Activated CD8-positive, alpha-beta memory T cell treated with anti-CD3 and anti-CD28 coated beads for 48 hours (primary cell): ENCODE measurements at places on chromosomes 16 and 17.

GRCh38 chr17:18261146-18261515 lies 669 bp downstream of the MIEF2 start:
- DNase-seq = no peak

- no peak for DNase-seq
Observed at GRCh38 chr17:82602986-82603710, 45.1 kb downstream of the WDR45B start.

DNA sequence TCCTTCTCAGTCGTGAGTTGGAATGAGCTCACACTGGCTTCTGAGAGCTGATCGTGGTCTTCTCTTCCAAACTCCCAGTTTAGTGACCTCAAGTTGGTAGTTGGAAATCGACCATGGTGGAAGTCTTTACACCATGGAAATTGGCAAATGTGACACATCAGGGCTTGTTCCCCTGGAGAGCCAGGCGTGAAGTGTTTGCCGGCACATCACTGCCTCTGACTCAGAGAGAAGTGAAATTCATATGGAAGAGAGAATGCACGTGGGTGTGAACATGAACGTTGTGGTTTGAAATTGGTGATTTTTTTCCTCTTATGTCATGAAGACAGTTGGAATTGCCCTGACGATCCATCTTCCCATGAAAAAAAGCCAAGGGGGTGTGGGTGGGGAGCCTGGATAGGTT lies 47.4 kb downstream of the AXIN2 start:
- DNase-seq = no peak

DNA sequence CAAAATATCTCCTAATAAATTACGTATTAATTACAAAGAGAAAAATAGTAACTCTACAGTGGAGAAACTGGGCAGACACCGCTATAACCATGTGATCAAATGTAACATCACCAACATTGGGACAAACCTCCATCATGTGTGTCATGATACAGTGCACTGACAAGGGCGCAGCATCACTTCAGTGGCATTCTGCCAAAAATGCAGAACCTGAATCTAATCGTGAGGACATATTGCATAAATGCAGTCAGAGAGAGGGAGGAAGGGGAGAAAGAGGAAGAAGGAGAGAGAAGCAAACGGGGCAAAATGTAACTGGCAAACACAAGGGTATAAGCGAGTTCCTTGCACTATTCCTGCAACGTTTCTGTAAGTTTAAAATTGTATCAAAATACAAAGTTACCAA lies 74.2 kb upstream of the MARCHF10 start:
- no peak for DNase-seq

DNA sequence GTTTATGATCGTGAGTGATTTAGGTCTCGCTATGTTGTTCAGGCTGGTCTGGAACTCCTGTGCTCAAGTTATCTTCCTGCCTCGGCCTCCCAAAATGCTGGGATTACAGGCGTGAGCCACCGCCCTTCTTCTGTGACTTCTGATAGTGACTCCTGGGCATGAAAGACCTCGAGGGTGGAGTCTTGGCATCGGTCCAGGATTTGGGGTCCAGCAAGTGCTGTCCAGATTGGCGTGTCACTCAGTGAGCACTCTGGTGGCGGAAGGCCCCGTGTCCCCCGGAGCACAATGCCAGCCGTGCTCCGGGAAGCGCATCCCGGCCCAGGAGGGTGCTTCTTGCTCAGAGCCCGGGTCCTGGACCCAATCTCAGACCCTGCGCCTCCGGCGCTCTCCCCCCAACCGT lies 6.8 kb downstream of the OR1F1 start:
- DNase-seq = no peak

- no peak for DNase-seq
Observed at GRCh38 chr16:64531401-64531800, 590.5 kb downstream of the CDH11 start.

DNA sequence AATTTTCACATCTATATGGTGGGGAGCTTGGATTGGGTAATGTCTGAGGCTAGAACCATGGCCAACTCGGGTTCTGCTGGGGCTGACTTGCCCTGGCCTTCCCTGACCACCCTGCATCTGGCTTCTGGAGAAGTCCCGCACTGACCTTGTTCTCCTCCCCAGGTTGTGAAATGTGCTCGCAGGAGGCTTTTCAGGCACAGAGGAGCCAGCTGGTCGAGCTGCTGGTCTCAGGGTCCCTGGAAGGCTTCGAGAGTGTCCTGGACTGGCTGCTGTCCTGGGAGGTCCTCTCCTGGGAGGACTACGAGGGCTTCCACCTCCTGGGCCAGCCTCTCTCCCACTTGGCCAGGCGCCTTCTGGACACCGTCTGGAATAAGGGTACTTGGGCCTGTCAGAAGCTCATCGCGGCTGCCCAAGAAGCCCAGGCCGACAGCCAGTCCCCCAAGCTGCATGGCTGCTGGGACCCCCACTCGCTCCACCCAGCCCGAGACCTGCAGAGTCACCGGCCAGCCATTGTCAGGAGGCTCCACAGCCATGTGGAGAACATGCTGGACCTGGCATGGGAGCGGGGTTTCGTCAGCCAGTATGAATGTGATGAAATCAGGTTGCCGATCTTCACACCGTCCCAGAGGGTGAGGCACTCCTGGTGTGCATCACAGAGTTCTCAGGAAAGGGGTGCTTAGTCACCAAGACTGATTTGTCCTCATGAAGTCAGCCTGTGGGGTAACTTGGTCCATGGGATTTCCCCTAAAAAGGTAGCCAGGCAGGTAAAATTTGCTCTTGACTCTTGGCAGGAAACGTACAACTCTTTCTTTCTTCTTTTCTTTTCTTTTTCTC lies 6.1 kb downstream of the NOD2 start:
- no peak for DNase-seq

DNA sequence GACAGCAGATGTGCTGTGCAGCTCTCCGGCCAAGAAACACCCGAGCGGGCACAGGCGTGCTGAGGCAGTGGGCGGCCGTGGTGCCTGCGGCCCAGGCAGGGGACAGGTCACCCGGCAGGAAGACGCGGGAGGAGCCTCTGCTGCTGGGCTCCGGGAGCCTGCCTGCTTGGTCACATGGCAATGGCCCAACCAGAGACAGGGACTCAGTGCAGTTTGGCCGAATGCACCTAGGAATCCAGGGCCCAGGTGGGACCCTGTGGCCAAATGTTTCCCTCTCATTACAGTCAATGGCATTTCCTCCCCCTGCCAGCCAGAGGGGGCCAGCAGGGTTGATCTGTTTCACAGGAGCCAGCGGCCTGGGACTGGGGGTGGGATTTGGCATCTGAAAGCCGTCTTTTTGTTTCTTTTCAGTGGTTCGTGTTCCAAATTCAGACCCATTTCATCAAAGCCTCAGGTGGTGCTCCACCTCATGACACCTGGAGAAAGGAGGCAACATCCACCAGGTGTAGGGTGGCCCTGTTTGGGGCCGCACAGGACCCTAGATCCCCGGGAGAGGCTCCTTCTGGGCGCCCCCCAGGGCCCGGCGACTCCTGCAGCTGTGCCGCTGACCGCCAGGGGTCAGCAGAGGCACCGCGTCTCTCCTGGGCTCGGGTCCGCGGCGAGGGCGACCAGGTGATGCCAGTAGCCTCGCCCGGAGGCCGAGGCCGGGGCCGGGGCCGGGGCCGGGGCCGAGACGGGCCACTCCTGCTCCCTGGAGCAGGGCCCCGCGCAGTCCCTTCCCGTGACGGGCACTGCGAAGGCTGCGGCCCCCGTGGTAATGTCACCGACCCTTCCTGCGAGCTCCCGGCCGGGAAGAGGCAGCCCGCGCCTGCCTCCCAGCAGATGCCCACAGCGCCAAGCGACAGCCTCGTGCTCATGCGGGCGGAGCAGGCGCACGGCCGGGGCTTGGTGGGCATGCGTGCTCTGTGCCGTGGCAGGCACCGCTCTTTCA lies 118.5 kb downstream of the C16orf78 start:
- peak; percentile 16 for DNase-seq

- peak; percentile 71 for DNase-seq
Observed at GRCh38 chr17:35244341-35245195, 1.7 kb downstream of the SLFN5 start.

- no peak for DNase-seq
Observed at GRCh38 chr17:45650561-45650960, 133.6 kb upstream of the CRHR1 start.

DNA sequence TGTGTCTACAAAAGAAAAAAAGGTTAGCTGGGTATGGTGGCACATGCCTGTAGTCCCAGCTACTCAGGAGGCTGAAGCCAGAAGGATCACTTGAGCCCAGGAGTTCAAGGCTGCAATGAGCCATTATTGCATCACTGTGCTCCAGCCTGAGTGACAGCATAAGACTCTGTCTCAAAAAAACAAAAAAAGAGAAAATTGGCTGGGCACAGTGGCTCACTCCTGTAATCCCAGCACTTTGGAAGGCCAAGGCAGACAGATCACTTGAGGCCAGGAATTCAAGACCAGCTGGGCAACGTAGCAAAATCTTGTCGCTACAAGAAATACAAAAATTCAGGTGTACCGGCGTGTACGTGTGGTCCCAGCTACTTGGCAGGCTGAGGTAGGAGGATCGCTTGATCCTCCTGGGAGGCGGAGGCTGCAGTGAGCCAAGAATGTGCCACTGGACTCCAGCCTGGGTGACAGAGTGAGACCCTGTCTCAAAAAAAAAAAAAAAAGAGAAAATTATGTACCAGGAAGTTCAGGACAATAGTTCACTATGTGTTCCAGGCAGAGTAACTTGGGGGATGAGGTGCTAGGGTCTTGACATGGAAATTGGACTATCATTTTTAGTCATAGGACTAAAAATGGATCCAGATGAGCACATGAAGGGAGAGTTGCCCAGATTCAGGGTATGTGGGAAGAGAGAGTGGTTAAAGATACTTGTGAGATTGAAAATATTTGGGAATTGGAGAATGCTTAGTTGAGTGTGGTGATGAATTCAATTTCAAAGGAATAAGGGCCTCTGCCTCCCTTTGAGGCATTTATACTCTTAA lies 11.0 kb downstream of the ALDH3A2 start:
- DNase-seq = no peak

DNA sequence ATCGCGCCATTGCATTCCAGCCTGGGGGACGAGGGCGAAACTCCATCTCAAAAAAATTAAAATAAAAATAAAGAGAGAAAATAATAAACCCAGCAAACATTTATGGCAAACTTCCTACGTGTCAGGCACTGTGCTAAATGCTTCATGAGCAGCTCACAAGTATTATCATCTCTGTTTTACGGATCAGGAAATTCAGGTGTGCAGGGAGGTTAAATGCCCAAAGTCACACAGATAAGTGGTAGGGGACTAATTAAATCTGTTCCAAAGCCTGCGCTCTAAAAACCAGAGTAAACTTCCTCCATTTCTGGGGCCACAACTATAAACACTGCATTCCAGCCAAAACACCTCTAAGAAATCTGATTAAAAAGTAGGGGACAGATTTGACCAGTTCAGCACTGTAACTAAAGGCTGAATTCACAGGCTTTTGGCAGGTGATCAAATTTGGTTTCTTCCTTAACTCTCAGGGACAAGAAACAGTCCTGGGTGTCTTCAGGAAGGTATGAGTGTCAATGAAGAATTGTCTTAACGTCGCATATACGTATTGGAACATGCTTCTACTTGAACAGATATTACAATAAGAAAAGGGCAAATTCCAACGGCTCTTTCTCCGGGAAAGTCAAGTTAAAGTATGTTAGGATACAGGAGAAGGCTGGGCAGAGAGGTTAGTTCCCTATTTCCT lies 996 bp downstream of the STRADA start:
- DNase-seq = no peak

DNA sequence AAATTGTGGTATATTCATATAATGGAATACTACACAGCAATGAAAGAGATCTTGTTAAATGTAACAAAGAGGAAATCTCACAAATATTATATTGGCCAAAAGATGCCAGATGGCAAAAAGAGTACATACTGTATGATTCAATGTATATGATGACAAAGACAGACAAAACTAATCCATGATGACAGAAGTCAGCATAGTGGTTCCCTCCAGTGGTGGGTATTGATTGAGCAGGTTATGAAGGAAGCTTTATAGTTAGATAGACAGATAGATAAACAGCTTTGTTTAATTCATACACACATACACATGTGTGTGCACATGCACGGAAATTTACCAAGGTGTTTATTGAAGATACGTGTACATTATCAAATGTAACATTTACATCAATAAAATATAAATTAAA lies 74.4 kb upstream of the SMIM36 start:
- DNase-seq = no peak

- DNase-seq = no peak
Observed at GRCh38 chr17:39609416-39610025, 1.8 kb upstream of the NEUROD2 start.

DNA sequence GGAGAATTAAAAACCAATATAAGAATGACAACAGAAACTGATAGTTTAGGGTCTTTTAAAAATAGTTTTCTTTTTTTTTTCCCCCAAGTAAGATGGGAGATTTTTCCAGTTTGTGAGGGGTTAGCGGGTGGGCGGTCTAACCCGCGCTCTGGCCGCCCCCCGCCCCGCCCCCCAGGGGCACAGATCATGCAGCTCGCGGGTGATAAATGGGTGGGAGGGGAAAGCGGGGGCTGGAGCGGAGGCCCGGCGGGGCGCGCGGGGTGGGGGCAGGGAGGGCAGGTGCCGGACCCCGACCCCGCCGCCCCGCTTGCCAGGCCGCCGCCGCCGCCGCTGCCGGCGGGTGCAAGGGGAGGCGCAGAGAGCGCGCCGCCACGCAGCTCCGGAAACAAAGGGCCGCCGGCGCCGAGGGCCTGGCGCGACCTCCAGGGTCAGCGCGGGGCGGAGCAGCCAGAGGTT lies 60.1 kb upstream of the GSE1 start:
- no peak for DNase-seq

DNA sequence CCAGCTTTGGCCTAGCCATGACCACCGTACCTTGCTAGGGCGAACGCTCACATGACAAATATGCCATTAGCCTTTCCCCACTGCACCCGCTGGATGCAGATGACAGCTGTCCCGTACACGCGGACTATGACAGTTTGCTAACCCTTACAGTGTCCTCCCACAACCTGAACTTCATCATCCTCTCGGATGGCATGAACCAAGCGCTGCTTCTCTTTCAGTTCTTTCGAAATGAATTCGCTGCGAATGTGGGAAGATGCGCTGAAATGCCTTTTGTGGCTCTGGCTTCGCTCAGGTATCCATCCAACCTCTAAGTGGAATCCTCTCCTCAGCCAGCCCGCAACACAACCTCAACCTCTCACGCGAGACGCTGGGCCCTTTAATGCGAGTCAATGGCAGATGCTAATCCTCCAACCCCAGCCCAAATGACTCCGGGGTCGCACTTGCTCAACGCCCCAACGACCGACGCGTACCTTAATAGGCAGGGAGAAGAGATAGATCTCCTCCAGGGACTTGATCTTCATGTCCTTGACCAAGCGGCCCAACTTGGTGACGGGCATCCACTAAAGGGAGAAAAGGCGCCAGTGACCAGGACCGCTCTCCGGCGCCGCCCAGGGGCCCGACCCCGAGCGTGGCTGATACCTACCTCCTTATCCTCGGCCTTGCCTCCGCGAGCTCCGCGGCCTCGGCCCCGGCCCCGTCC lies 670 bp downstream of the RPS2 start:
- no peak for DNase-seq

GRCh38 chr17:49890852-49891251 lies 43.0 kb upstream of the TAC4 start:
- no peak for DNase-seq

GRCh38 chr16:78278056-78278450 lies 178.6 kb downstream of the WWOX start:
- no peak for DNase-seq

- no peak for DNase-seq
Observed at GRCh38 chr17:29720551-29720950, 97.8 kb upstream of the CORO6 start.
